ENCODE measurements at places on chromosomes 1 and 21.

- DNase-seq: no peak
Measured at GRCh38 chr21:28294051-28294450, 698.6 kb downstream of the LTN1 start.

DNA sequence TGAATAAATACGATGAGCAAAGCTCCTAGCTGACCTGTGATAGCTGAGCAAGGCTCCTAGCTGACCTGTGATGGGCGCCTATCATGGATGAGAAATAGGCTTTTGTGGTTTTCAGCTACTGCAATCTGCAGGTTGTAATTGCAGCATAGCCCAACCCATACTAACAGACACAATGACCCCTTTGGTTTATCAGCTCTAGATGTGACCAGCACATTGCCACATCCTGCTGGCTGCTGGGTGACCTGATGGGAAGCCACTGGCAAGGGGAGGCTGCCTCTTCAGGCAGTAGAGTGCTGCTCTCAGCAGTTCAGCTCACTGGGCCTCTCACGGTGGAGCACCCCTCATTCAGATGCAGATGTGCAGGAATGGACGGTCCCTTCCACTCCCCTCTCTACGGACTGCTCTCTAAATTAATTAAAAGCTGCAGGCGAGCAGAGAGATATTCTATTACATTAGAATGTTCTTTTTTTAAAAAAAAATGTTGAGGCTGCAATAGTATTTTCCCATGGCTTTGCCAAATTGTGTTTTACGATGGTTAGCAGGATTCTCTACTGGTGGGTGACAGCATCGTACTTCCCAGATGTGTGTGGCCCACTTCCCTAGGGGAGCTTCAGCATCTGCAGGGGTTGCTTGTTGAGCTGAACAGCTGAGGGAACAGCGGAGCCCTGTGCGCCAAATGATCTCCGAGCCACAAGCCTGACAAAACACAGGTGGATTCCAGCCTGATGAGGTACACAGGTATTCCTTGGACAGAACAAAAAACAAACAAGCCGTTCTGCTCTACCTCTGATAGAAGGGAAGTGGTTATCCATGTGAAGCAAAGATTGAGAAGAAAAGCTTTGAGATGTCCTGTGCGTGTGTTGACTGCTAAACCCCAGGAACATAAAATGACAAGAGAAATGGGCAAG, 65.0 kb downstream of the SYT6 start:
- no peak for DNase-seq

DNA sequence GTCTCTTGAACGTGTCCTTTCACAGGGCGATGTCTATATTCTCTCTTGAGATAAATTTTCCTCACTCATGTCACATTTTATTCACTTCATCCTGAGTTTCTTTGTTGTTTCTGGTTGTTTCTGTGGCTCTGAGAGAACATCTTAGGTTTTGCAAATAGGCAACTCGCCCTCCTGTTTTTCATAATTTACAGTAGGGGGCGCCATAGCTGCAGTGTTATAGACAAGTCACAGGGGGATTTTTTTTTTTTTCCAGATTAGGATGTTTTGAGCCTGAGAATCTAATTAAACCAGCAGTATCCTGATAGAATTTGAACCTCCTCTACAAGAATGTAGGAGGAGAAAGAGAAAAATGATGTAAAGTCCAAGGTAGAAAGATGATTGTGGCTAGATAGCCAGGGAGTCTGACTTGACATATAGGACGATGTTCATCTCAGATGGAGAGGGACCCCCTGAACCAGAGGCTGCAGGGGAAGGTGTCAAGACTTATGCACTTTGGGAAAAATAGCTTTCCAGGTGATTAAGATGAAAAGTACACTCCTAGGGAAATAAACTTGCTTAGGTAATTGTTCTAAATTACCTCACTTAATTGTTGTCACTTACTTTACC, 76.3 kb downstream of the ZP4 start:
- no peak for DNase-seq

DNA sequence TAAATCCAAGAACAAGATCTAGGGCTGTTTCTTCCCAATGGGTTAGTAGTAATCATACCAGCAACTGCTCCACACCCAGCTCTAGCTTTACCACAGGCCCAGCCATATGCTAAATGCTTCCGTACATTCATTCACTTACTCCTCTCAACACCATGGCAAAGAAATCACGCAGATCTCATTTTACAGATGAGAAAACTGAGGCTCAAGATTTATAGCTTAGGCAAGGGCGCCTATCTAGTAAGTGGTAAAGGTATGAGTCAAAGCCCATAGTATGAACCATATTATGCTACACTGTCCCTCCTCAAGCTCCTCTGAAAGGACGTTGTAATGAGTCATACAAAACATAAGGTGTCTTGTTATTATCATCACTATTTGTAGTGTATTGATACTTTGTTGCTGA, 82.2 kb downstream of the NIBAN1 start:
- DNase-seq: peak; percentile 82

DNA sequence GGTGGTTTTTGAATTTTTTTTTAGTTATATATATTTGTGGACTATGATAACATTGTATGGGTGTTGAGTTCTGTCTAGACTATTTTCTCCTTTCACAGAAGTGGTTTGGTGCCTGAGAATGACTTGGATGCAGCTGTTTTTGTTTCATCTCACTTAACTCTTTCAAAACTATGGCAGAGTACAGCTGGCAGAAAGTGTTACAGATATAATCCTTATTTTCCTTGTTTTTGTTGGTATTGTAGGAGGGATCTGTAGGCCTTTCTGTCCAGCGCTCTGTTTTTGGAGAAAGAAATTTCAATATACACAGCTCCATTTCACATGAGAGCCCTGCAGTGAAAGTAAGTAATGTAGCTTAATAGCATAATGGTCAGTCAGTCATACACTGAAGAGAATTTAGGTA, 13.1 kb downstream of the CDC7 start:
- no peak for DNase-seq

DNA sequence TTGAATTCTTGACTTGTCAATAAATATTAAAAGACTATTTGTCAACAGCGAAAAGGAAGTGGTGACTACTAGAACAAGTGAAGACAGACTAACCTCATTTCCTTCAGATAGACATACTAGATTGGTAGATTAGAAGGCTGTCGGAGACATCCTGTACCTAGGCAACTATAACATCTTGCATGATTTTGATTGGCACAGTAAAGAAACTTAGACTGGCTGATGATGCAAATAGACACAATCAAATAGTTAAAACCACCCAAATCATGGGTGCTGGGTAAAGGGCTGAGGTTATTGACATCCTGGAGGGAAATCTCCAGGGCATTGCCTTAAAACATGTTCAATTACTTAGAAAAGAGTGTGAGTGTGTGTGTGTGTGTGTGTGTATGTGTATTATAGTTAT, 85.9 kb upstream of the EDEM3 start:
- DNase-seq: peak; percentile 86

DNA sequence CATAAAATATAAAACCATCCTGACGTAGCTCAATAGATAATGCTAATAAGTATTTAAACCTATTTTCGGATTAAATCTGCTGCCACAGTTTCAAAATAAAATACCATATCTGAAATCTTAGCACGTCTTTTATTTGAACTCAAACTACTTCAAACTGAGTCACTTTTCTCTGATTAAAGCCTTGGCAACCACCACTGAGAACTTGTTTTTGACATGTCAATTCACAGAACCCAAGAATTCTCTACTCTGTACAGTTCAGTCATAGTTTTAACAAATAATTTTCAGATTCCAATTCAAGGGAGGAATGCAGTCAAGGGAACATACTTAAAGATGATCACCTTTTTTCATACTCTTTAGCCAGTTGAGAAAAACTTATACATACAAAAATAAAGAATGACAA, 643.2 kb downstream of the KCNT2 start:
- DNase-seq: no peak

- DNase-seq: no peak
Measured at GRCh38 chr21:46066591-46067331, 31.2 kb upstream of the COL6A2 start.

DNA sequence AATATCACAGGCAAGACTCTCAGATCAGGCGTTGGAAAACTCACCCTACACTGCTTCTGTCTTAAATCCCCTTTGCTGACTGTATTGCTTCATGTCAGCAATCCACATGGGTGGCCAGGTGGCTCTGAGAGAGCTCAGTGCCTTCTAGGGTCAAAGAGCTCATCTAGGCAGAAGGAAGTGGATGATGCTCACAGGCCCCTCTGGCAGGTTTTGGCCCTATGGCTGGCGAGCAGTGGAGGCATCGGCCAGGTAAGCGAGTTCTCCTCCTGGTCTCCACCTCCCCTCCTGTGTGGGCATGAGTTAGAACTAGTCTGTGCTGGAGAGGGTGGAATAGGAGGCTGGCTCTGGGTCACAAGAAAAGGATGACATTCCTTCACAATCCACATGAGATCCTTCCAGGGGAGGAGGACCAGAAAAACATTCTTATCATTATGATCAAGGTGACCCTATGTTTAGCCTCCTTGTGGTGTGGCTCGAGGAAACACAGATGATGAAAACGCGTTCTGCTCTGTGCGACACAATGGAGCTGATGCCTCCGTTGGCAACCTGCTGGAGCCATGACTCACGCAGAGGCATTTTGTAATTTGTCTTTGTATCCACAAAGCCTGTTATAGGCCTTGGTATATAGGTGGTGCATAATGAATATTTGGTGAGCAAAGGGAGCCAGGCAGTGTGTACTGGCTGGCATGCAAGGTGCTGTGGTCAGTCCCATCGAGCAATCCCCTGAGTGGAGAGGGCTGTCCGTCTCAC, 264.6 kb upstream of the RAB4A start:
- DNase-seq: no peak

GRCh38 chr21:43614839-43615238, 44.4 kb downstream of the HSF2BP start:
- no peak for DNase-seq

DNA sequence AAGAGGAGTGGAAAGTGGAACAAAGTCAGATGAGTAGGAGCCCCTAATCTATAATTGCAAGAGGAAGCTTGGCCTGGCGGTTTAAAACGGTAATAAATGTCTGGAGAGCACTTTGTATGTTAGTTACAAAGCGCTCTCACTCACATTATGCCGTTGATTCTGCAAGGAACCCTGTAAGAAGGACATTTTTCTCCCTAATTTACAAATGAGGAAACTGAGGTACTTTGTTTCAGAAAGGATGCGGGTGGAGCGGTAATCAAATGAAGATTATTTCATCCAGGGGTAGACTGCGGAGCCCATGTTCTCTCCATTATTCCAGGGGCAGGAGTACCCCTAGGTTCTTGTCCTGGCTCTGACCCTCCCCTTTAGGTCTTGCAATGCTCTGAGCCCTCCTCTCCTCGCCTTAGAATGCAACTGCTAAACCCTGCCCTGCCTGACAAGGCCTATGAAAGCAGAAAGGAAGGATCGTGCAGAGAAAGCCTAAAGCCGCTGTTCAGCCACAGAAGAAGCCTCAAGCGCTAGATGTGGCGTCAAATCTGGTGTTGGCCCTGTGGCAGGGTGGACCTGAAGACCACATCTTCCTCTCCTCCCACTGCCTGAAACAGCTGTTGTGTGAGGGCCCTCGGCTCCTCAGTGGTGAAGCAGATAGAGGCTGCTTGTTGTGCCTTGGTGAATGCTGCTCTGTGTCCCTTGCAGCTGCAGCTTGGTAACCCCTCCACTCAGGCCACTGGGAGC, 588 bp upstream of the PACC1 start:
- DNase-seq: no peak

GRCh38 chr1:12600880-12601633, 17.0 kb downstream of the DHRS3 start:
- DNase-seq: peak; percentile 46

GRCh38 chr1:47991187-47991586, 6.0 kb downstream of the TRABD2B start:
- no peak for DNase-seq

- DNase-seq: peak; percentile 13
Measured at GRCh38 chr1:91791691-91792488, 94.1 kb downstream of the TGFBR3 start.

DNA sequence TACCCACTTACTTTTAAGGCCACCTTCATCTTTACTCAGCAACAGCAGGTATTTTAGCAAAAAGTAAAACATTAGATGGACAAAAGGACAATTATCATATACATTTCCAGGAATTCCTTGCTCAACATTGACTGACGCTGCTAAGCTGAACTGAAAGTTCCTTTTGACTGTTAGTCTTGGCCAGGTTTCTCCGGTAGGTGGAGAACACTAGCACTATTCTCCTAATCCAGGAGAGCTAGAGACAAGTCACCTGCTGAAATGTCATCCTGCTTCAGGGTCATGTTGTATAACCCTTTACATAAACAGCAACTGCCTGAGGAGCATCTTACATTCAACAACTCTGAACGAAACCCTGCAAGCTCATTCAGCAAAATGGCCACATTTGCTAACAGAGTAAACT, 109.0 kb upstream of the ESRRG start:
- no peak for DNase-seq

GRCh38 chr1:112027696-112028095, 38.2 kb upstream of the KCND3 start:
- DNase-seq: no peak

- DNase-seq: no peak
Measured at GRCh38 chr1:24443241-24443656, 27.6 kb downstream of the NIPAL3 start.

- DNase-seq: no peak
Measured at GRCh38 chr1:147821883-147822282, 61.5 kb upstream of the GJA5 start.

GRCh38 chr1:20640183-20640597, 6.9 kb downstream of the PINK1 start:
- peak; percentile 71 for DNase-seq

GRCh38 chr1:195740862-195741261, 867.4 kb downstream of the KCNT2 start:
- no peak for DNase-seq

- no peak for DNase-seq
Measured at GRCh38 chr21:28991861-28992525, 684 bp downstream of the LTN1 start.

DNA sequence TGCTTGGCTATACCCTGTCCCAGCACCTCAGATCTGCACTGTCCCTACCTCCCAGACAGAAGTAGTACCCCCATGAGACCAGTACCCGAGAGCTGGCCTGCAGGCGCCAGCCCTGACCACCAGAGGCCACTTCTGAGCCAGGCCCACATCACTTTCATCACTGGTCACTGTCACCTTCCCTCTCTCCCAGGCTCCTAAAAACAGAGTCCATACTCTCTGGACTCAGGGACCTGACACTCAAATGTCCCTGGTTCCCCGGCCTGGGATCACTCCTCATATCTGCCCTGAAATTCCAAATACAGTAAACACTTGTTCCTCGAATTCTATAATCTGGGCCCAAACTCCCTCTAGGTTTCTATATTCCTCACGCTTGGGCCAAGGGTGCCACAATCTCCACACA, 18.7 kb downstream of the TMEM53 start:
- no peak for DNase-seq

- no peak for DNase-seq
Measured at GRCh38 chr1:176450526-176450925, 12.4 kb upstream of the PAPPA2 start.

GRCh38 chr1:159171254-159171687, at the start of gene CADM3:
CADM3 (plus strand) TSS chr1:159171615; CDS start chr1:159171766, 151 bp downstream.
- no peak for DNase-seq

- peak; percentile 32 for DNase-seq
Measured at GRCh38 chr1:20058531-20058930, 11.5 kb upstream of the PLA2G5 start.

- peak; percentile 70 for DNase-seq
Measured at GRCh38 chr1:220113136-220113695, 19.3 kb downstream of the IARS2 start.

- DNase-seq: peak; percentile 4
Measured at GRCh38 chr1:214123061-214123784, 135.4 kb downstream of the PROX1 start.

Measured in CD4-positive, alpha-beta T cell treated with Interleukin-4 for 4 hours (primary cell).